ENCODE measurements at places on chromosomes 4 and X. TPM values are rescaled to one million over a fixed set of nuclear protein-coding genes. Genes with fewer than 3 reads are reported as not detected.

The PDZD4 gene
- 1.1 TPM for total RNA-seq

The CT45A3 gene
- not detected for total RNA-seq

The TAF7L gene
- total RNA-seq, result not detected

The PAGE1 gene
- total RNA-seq, result not detected

The CPZ gene
- total RNA-seq, result 6.9 TPM

The MMRN1 gene
- total RNA-seq, result 2.0 TPM

The UGT8 gene
- not detected for total RNA-seq

The GLRB gene
- 1.5 TPM for total RNA-seq

The RGN gene
- 2.8 TPM for total RNA-seq

The NXF2B gene
- total RNA-seq, result not detected

The MTTP gene
- total RNA-seq, result not detected

The EPGN gene
- not detected for total RNA-seq

All from cardiac atrium fibroblast (primary cell).